ENCODE measurements at places on chromosomes 3 and 15. TPM values are rescaled to one million over a fixed set of nuclear protein-coding genes. Genes with fewer than 3 reads are reported as not detected.
A peak's percentile ranks its signal among the peaks of the same experiment; 100 is the strongest.

- peaks cover 11% of the 10 kb centered on the region for H3K27me3 ChIP-seq
- peak overlapping the region; percentile 94 for H3K4me3 ChIP-seq
- peaks cover 15% of the 10 kb centered on the region for H3K4me1 ChIP-seq
- H3K36me3 ChIP-seq, result peaks cover 6% of the 10 kb centered on the region
- DNase-seq, result peak; percentile 62
These were observed 835 bp downstream of the SEMA5B start for GRCh38 chr3:123026565-123027291.

- peaks cover 6% of the 10 kb centered on the region for H3K4me1 ChIP-seq
- no peaks in the 10 kb centered on the region for H3K27me3 ChIP-seq
- H3K27ac ChIP-seq, result no peak overlapping the region
- no peak for DNase-seq
- H3K36me3 ChIP-seq, result no peaks in the 10 kb centered on the region
These were observed 135.3 kb downstream of the FEZF2 start for GRCh38 chr3:62238003-62238402.

DNA sequence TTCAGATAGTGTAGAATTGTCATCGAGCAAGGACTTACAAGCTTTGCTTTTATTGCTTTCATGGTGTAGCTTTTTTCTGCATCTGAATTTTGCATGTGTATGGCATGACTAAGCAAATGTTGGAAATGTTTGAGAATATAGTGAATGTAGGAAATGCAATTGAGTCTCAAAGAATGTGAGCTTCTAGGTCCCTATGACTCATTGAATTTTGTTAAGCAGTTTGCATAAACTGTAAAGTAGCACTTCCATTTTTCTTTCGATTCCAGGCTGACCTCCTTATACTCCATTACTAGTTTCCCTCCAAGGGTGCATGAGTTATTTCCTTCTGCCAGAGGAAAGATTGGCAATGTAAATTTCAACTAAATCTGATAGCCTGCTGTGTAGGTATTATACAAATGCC is 619.2 kb downstream of the DIPK2A start:
- H3K4me3 ChIP-seq, result no peak overlapping the region
- H3K36me3 ChIP-seq, result no peaks in the 10 kb centered on the region
- H3K4me1 ChIP-seq, result no peaks in the 10 kb centered on the region
- no peak for DNase-seq

DNA sequence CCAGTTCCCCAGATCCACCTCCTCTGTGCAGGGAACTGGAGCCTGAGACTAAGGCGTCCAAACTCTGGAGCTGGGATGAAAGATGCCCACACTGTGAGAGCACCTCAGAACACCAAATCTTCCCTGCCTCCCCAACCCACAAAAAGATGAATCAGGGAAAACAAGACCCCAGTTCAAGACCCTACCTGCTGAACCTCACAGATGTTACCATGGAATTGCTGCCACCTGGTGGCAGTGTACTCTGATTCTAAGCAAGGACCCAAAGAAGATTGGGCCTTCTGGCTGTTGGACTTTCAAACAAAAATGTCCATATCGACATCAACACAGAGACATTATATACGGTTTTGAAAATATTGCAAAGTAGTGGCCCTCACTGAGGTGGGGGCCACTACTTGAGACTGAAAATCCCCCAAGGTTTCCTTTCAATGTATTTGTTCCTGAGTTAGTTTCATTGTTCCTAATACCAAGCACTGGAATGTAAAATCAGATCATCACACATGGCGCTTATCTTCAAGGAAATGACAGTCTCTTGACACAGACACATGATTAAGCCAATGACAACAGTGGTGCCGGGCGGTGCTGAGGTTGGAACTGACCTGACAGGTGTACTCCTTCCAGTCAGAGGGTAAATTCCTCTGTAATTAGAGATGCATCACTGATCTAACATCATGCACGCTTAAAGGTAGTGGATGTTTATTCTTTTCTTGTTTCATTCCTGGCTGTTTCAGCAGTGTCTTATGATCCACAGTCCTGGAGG is 67.6 kb downstream of the SLC6A11 start:
- DNase-seq, result peak; percentile 38
- no peaks in the 10 kb centered on the region for H3K36me3 ChIP-seq
- no peak overlapping the region for H3K27ac ChIP-seq

- no peaks in the 10 kb centered on the region for H3K27me3 ChIP-seq
- H3K4me1 ChIP-seq, result no peaks in the 10 kb centered on the region
- no peak overlapping the region for H3K4me3 ChIP-seq
- peak; percentile 87 for DNase-seq
- no peak overlapping the region for H3K27ac ChIP-seq
These were observed 405.8 kb downstream of the IGSF11 start for GRCh38 chr3:118628704-118629341.

DNA sequence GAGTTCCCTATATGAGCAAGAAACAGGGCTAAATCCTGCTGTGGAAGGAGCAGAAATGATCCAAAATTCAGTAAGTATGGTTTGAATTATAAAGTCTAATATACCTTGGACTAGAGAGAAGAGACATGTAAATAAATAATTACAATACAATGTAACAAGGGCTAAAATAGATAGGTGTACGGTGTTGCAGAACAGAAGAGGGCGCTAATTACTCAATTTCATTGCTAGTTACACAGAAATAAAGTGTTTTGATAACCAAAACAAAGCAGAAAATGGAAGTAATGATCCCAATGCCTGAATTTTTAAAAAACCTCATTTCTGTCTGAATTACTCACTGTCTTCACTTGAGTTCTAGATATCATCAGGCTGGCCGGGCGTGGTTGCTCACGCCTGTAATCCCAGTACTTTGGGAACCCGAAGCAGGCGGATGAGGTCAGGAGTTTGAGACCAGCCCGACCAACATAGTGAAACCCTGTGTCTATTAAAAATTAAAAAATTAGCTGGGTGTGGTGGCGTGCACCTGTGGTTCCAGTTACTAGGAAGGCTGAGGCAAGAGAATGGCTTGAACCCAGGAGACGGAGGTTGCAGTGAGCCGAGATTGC is 8.3 kb upstream of the PLCH1 start:
- H3K27me3 ChIP-seq, result no peaks in the 10 kb centered on the region
- H3K36me3 ChIP-seq, result no peaks in the 10 kb centered on the region
- no peak overlapping the region for H3K27ac ChIP-seq
- H3K4me1 ChIP-seq, result peaks cover 4% of the 10 kb centered on the region

DNA sequence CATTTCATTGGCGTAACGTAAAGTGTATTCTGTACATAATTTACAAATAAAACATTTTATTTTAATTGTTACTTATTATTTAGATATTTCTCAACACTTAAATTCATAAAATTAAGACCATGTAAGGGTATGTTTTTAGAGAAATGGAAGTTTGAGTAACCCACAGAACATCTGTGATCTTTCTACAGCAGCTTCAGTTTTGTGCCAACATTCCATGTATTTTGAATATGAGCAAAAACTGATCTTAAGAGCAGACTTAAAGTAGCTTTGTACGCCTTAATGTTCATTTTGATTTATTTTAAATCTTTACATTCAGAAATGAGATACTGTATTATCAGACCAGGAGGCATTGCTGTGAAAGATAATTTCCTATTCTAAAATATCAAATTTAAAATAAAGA is 27.2 kb downstream of the SEC62 start:
- no peaks in the 10 kb centered on the region for H3K27me3 ChIP-seq
- no peaks in the 10 kb centered on the region for H3K4me1 ChIP-seq
- DNase-seq, result no peak
- peaks cover 39% of the 10 kb centered on the region for H3K36me3 ChIP-seq
- no peak overlapping the region for H3K27ac ChIP-seq

- DNase-seq, result no peak
- H3K27ac ChIP-seq, result no peak overlapping the region
- no peaks in the 10 kb centered on the region for H3K27me3 ChIP-seq
- peaks cover 7% of the 10 kb centered on the region for H3K36me3 ChIP-seq
- peaks cover 5% of the 10 kb centered on the region for H3K4me1 ChIP-seq
- no peak overlapping the region for H3K4me3 ChIP-seq
These were observed 253.3 kb upstream of the LYSMD4 start for GRCh38 chr15:99986297-99987118.

Gene APOD
- not detected for total RNA-seq
